GM23248 (cell line): ENCODE measurements at places on chromosomes 3 and 15.

- no peak for DNase-seq
Observed at GRCh38 chr3:37920156-37920699, 58.5 kb downstream of the CTDSPL start.

GRCh38 chr3:4504340-4505261 lies 11.5 kb downstream of the ITPR1 start:
- peak; percentile 7 for DNase-seq

DNA sequence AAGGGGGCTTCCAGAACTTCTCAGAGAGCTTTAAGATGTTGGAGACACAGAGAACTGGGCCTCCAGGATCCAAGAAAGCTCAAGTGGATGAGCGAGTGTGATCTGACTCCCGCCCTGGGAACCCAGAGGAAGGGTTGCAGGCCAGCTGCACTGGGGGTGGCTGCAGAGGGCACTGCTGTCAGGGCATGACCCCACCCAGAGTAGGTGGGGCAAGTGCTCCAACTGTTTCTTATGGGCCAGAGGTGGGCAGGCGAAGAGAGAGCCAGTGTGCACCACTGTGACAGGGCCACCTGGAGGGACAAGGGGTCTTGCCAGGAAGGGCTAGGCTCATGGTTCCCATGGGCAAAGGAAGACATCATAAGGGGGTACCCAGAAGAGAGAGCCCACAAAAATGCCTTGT lies 48.8 kb downstream of the EXOG start:
- no peak for DNase-seq

DNA sequence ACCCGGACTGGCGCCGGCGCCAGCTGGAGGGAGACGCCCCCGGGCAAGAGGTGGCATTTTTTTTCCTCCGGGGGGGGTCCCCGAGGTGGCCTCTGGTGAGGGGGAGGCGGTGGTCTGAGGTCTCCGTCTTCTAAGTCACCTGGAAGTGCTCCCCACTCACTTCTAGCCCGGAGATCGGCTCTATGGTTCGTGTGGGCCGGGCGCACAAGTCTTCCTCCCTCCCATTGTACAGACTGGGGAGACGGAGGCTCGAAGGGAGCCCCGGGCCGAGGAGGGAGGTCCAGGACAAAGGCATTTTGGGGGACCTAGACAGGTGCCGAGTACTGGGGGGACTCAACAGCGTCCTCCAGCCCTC lies 4.4 kb downstream of the GATA2 start:
- peak; percentile 48 for DNase-seq

GRCh38 chr15:64105113-64105704 lies 9.4 kb downstream of the SNX1 start:
- DNase-seq = peak; percentile 78

DNA sequence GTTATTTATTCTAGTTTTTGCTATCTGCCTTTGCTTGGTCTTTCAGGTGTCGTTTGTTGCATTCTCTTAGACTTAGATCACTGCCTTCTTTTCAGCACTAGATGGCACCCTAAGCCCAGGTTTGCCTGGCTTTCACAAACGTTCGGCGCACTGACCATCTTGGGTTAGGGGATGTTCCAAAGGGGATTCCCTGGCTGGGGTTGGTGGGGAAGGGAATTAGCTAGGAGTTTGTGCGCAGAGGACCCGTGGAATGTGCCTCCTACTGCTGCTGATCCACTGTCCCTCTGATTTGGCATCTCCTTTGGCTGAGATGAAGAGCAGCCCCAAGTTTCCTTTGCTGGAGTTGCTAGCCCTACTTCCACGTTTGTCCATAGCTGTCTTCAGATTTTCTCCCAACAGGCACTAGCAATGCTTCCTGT lies 33.9 kb downstream of the PFN2 start:
- DNase-seq = peak; percentile 68

- peak; percentile 40 for DNase-seq
Observed at GRCh38 chr3:55147856-55148720, 220.2 kb upstream of the LRTM1 start.

DNA sequence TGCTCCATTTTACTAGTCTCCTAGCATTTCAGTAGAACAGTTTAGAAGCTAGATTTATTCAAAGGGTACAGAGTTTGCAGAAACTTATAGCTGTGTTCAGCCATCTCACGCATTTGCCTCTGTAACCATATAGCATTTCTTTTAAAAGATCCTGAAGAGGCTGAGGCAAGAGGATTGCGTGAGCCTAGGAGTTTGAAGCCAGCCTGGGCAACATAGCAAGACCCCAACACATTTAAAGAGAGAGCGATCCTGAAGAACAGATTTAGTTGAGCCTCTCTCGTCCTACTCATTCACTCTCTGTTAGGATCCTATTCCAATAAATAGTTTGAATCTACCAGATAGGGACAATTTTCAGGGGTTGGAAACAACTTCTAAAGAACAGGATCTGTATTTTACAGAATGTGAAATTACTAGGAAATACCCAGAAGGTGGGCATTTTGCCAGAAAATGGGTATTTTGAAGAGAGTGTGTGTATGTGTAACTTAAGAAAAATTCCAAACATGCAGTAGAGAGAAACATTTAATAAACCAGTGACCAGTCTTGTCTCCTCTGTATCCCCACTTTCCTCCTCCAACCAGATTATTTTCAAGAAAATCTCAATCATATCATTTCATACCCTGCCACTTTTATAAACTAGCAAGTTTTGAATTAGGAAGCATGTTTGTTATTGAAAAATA lies 4.5 kb downstream of the EIF3J start:
- DNase-seq = peak; percentile 84

DNA sequence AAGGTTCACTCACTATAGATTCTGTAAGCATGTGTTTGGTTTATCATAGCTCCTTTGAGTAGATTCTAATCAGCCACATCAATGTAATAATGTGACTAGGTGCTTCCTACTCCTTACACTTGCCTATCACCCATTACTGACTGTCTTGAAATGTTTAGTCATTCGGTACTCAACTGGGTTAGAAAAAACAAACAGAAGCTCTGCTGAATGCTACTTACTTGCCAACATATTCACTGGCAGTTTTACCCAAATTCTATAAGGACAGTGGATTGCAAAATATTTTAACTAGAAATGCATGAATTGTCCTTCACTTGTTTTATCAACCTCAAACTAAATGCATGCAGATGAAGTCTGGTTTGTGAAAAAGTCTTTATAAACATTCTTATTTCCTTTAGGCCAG lies 352.1 kb upstream of the ALCAM start:
- peak; percentile 9 for DNase-seq

DNA sequence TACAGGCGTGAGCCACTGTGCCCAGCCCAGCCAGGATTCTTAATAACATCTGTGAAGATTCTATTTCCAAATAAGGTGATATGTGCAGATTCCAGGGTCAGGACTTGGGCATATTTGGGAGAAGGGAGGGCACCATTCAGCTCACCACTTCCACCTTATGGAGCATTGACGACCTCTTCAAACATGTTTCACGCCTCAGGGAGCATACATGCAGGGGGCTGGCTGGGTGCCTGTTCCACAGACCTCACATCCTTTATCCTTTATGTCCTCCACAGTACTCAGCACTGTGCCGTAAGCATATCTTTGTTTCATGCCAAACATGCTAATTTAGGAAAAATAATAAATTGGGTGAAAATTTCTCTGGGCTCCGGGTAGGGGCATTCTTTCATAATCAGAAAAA lies 229.0 kb downstream of the THSD4 start:
- no peak for DNase-seq

DNA sequence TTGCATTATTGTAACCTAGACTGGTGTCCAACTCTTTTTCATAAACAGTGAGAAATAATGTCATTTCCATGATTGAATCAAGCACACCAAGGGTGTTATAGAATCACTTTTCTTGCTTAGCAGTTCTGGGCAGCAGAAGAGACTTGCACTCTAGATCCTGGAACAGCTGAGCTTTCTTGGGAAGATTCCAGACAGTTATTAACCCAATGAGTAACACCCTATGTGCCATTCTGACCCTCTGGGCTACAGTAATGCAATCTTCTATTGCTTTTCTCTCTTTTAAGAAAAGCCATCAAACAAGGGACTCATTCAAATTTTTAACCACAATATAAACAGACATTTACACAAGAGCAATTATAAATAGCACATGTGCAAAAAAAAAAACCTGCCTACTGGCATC lies 39.3 kb upstream of the USP3 start:
- DNase-seq = peak; percentile 74

DNA sequence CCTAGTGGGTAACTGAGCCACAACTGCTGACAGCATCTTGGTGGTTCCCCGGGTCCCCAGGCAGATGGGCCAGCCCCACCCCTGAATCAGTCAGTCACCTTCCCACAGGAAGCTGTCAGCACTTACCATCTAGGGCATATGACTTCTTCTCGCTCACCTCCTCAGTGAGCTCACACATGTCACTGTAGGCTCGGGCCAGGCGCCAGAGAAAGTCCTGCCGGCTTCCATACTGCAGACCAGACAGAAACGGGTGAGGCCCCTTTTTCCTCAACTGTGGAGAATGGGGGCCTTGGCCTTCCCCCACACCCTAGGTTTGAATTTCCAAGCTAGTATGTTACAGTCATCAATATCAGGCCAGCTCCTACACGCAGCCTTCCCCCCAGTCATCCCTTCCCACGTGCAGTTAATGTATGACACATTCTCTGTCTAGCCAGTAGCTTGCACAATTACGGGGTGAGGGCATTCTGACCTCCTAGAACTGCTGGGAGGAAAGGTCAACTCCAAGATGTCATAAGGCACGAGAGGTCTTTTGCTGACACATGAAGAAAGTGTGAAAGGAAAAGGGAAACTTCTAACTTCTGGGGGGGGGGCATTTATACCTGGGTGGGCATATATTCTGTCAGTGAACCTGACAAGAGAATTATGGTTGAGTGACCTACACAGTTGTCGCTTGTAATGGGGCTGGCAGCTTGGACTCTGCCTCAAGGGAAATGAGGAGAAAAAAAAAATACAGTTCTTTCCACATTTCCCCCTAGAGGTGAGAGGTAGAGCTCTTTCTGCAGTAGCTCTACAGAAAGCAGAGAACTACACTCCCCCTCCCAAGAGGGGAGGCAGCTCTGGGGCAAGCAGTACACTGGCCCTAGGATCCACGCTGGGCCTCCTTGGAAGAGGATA lies 10.9 kb downstream of the RMDN3 start:
- peak; percentile 93 for DNase-seq

GRCh38 chr15:20409247-20409646 lies 132.4 kb downstream of the GOLGA6L6 start:
- no peak for DNase-seq

DNA sequence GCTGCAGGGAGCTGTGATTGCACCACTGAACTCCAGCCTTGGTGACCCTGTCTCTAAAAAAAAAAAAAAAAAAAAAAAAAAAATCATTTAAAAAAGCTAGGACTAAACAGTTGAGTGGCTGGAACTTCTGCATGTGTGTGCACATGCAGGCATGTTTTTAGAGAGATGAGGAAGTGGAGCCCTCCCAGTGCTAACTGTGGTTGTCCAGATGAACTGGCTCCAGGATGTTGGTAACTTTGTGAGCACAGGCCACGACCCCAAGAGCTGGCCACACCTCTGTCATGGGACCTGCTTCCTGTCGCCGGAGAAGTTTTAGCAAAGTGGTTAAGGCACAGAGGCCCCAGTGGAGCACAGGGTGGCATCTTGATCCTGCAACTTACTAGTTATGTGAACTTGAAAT lies 27.0 kb downstream of the CHCHD6 start:
- DNase-seq = no peak

GRCh38 chr3:147361454-147362420 lies 44.6 kb downstream of the ZIC4 start:
- peak; percentile 41 for DNase-seq

- DNase-seq = peak; percentile 83
Observed at GRCh38 chr3:64342940-64343688, 117.8 kb upstream of the PRICKLE2 start.

- DNase-seq = no peak
Observed at GRCh38 chr3:111862415-111862814, 3.4 kb downstream of the PHLDB2 start.

- DNase-seq = no peak
Observed at GRCh38 chr3:145383416-145383815, 777.6 kb downstream of the PLOD2 start.

GRCh38 chr15:36978126-36978525 lies 122.2 kb downstream of the MEIS2 start:
- DNase-seq = no peak

DNA sequence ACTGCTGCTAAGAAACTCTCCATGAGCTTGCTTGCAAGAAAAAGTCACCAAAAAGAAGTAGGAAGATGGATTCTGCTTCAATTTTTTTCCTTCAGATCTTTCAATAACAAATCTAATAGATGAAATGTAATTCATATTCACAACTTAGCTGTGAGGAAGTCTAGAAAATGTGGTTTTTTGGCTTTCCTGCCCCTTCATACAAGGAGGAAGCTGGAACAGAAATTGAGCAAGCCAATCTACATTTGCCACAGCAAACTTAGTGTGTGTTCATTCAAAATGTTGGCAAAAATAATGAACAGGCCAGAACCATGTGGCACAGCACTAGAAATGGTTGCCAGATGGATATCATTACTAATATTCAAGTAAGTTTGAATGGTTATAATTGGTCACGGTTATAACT lies 93.2 kb upstream of the NEDD4 start:
- DNase-seq = no peak

- DNase-seq = no peak
Observed at GRCh38 chr3:193080821-193081365, 160.1 kb upstream of the PLAAT1 start.

DNA sequence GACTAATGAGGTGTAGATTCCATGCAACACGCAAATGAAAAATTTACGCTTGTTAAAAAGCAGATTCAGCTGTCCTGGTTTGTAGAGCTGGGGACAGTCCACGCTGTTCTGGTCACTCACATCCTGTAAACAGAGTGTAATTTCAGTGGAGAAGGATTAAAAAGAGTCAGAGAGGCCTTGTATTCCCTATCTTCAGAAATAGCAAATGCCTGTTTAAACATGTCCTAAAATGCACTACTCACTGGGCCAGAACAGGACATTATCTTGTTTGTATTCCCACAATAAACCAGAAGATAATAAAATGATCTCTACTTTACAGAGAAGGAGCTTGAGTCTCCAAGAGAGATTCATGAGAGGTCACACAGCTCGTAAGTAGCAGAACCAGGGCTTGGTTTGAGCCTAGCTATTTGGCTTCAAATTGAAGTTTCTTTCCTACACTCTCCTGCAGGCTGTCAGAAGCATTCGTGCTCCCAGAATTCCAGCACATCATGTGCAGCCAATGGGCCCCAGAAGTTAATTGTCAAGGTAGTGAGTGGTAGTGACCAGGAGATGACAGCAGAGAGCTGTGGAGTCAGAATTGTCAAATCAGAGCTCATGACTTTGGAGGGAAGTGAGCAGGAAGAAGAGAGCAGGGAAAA lies 242.5 kb downstream of the ATP8B4 start:
- DNase-seq = peak; percentile 10

DNA sequence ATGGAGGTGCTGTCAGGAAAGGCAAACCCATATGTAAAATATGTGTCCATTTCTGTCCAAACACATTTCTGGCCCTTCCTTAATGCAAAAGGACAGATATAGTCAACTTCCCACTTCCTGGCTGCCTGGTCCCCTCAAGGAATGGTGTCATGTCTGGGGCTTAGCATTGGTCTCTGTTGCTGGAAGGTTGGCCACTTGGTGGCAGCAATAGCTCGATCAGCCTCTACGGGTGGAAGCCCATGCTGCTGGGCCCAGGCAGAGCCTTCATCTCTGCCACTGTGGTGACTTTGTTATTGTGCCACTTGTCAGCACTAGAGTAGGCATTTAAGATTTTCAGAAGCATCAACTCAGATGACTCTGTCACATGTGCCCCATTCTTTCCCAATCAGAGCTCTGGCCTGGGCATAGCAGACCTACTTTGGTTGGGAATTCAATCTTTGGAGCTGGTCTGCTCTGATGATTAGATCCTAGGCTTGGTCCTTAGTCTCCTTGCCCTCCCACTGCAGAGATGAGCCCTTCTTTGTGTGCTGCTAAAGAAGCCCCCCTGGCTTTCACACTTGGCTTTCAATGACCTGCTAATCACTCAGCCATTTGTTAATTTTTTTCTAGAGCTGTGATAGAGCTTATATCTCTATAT lies 51.0 kb upstream of the SPSB4 start:
- DNase-seq = peak; percentile 73
